ENCODE measurements at places on chromosomes 12 and 14.
A peak's percentile ranks its signal among the peaks of the same experiment; 100 is the strongest.

GRCh38 chr12:80044694-80045046 lies 54.7 kb upstream of the OTOGL start:
- no peak for DNase-seq

- no peak for DNase-seq
Observed at GRCh38 chr12:57261428-57261865, 10.5 kb upstream of the STAC3 start.

GRCh38 chr14:69428289-69428998 lies 30.0 kb downstream of the SLC39A9 start:
- DNase-seq, result no peak

DNA sequence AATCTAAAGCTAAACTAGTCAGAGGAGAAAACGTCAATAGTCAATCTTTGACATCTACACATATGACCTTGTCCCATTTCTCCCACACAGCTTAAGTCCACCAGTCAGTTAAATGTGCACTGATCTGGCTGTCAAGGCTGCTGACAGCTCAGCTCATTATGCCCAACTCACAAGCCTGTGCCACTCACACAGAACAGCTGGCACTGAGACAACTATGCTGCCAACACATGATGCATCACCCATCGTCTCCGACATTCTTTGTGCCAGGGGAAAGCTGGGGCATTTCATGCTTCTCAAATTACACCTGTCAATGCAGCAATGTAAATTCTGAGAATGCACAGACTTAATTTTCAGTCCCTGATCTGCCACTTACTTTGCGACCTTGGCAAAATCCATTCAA lies 25.3 kb downstream of the GNS start:
- DNase-seq, result no peak

GRCh38 chr12:14367040-14367661 lies 1.7 kb downstream of the ATF7IP start:
- no peak for DNase-seq

GRCh38 chr14:59543873-59544272 lies 32.7 kb downstream of the CCDC175 start:
- DNase-seq, result peak; percentile 22

DNA sequence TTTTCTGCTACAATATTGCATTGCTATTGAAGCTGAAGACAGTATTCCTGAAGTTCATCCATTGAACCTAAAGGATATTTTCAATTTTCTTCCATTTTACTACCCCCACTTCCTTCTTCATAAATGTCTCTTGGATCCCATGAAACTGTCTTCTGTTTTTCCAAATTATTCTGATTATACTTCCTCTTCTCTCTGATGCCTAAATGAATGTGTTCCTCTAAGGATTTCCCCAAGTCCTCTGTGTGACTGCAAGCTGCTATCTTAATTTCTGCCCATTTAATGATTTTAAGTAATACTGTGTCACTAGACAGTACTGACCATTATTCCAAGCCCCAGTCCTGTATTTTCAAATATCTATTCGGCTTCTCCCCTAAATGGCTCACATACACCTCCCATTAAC lies 102.9 kb downstream of the TAOK3 start:
- no peak for DNase-seq

- DNase-seq, result no peak
Observed at GRCh38 chr12:108367436-108367835, 28.3 kb upstream of the CMKLR1 start.

GRCh38 chr12:75259143-75259542 lies 49.5 kb upstream of the KCNC2 start:
- no peak for DNase-seq

DNA sequence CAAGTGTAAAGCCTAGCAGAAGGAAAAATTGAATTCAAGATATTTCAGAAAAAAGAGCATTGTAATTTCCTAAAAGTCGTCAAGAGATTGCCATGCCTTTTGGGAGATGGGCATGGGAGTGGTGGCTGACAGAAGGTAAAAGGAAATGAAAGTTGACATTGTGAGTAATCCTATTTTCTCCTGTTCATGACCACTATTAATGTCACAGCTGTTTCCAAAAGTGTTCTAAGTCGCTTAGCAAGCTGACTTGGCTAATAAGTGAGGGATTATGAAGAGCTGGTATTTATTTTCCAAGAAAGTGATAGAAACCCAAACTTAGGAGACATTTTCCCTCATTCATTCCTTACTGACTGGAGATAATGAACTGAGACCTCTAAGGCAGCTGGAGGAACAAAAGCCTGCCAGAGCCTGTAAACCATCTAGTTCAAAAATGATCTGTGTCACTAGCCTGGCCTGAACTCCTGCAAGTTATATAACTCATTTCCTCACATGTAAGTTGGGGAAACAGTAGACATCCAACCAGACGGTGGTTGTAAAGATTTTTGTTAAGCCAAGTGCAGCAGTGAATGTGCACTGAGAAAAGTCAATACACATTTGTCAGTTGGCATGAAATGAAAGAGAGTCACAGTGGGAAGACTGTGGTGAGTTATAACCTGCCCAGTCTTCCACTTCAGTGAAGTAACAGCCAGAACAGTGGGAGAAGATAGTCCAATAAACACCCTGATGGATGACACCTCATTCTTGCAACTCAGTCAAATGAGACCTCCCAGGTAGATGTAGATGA lies 75.8 kb downstream of the DIO2 start:
- no peak for DNase-seq

DNA sequence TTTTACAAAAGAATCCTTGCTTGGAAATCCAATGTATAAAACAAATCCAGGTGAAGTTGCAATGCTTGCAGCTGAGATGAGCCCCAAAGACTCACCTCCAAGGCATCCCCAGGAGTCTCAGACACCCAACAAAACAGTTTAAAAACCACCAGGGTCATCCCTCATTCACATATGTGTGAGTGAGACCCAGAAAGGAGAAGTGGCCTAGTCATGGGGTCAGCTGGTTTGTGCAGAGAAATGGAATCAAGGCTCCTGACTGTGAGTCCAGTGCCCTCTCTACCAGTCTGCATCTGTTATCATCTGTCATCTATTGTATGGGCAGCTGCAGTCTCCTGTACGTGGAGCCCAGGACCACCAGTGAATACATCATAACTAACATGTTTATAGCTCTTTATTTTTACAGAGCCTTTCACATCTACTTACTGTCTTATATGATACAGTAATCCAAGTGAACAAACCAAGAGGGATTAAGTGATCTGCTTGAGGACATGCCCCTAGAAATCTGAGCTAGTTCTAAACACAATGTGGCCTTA lies 27.1 kb downstream of the PLEKHG7 start:
- no peak for DNase-seq

DNA sequence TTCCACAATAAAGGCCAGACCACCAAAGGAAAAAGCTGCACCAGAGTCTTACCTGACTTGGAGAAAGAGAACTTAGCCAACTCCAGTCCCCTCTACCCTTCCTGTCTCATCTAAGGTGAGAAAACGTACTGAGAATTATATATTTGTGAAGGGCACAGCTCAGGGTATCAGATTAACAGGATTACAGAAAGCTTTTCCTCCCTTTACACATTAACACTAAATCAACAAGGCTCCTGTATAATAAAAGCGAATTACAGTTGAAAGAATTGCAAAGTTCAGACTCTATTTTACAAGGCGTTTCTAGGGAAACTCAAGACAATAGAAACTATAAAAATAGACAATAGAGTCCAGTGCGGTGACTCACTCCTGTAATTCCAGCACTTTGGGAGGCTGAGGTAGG lies 82.7 kb upstream of the RPL10L start:
- no peak for DNase-seq

DNA sequence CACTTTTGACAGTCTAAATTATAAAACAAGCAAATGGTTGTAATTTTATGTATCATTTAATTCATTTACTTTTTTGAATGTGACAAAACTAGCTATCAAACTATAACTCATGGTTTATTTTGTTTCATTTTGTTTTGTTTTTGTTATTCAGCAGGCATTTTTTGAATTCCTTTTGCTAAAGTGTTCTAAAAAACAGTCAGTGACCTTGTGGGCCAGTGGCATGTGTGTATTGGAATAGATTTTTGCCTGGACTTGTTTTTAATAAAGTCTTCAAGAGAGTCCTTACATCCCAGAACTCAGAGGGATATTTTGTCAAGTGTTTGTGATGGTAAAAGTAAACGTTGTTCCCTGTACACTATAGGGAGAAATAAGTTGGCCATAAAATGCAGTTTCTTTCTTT lies 369.7 kb upstream of the SYT1 start:
- DNase-seq, result no peak

DNA sequence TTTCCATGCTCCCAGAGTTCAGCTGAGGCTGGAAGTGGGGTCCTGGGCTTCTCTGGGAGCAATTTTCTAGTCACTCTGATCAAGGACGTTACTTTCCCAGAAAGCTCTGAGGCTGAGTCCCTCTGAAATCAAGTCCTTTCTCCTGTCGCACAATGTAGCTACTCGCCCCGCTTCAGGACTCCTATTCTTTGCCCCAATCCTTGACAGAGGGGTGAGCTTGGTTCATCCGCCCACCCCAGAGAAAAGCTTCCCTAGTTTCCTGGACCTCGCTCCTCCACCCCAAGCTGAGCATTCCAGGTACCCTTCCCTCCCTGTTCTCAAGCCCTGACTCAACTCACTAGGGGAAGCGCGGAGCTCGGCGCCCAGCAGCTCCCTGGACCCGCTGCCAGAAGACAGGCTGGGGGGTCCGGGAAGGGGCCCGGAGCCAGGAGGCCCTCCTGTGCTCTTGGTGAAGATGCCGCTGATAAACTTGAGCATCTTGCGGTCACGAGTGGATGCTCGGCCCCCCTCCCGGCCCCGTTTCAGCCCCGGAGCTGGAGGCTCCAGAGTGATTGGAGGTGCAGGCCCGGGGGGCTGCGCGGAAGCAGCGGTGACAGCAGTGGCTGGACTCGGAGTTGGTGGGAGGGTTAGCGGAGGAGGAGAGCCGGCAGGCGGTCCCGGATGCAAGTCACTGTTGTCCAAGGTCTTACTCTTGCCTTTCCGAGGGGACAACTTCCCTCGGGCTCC lies 1.6 kb downstream of the AGAP2 start:
- DNase-seq, result no peak

DNA sequence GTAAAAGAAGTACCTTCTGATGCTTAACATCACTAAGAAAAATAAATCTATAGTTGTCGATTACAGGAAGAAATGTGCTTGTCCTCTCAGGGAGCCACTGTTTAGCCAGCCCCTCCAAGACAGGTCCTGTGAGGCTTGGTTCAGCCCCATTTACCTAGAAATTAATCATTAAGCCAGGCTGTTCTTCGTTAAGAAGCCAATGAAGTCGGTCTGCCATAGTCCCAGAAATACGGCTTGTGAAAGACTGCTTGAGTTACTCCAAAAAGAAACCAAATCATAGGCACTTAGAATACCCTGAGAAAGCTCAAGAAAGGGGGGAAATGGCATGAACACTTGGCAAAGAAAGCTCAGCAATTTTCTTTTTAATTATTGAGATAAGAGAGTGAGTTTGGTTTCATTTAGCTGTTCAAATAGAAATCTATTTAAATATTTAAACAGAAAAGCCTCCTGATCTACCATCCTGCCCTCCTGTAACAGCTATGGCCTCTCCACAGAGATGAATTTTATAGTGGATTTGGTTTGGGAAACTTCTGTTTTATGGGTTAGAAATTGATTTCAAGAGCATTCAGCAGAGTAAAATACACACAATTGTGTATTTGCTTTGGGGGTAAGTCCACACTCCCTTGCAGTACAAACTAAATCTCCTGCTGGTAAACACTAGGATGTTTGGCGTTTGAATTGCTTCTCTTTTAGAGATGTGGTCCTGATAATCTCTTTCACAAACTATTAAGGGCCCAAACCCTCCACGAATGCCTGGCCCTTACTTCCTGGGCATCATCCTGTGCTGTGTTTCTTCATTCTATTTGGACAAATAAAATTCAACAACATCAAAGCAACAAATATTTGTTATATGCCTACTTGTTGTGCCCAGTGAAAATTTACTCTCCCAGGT lies 234.4 kb downstream of the SEC23A start:
- no peak for DNase-seq

- no peak for DNase-seq
Observed at GRCh38 chr12:30828686-30829085, 73.9 kb upstream of the CAPRIN2 start.

DNA sequence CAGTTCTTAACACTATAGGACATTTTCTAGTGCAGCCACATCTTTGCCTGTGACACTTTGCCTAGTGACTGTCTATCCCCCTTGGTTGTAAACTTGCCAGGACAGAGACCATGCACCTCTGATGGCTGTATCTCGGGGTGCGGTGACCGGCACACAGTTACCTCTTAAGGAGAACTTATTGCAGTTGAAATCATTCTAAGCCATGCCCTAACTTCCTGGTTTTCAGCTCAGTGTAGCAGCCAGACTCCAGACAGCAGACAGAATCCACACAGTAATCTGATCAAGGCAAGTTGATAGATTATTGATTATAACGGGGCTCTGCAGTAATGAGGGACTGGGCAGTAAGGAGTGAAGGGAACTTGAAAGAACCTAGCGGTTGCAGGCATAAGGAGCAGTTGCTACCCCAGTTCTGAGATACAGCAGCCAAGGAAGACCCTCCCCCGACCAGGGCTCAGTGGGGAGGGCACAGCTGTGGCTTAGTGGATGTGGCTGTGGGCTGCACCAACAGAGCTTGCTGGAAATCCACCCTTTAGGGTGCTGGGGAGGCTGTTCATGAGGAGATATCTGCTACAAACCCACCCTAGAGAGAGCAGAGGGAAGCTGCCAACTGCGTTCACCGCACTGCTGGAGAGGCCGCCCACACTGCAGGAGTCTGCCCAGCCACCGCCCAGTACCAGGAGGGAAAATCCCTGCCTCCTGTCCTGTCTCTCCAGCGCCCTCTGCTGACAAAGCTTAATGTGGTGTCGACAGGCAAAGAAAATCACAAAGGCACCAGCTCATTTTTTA lies 58.2 kb upstream of the BEGAIN start:
- peak; percentile 88 for DNase-seq

DNA sequence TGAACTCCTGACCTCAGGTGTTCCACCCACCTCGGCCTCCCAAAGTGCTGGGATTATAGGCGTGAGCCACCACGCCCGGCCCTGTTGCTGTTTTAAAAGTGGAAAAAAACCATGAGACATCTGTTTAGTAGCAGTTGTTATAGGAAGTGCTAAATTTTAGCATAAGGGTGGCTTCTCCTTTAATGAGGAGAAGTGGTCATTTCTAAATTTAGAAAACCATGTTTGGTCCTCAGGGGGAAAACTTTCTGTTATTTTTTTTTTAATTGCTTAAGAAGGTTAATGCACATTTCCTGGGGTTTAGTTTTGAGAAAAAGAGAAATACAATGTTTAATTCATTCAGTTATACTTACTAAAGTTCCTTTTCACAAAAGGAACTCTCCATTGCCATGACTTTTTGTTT lies 102.1 kb downstream of the MYRFL start:
- no peak for DNase-seq

GRCh38 chr12:131793243-131794022 lies 34.8 kb upstream of the MMP17 start:
- no peak for DNase-seq

- no peak for DNase-seq
Observed at GRCh38 chr12:50699940-50700339, 64.0 kb upstream of the ATF1 start.

GRCh38 chr14:38512236-38512635 lies 256.3 kb upstream of the CLEC14A start:
- DNase-seq, result no peak

DNA sequence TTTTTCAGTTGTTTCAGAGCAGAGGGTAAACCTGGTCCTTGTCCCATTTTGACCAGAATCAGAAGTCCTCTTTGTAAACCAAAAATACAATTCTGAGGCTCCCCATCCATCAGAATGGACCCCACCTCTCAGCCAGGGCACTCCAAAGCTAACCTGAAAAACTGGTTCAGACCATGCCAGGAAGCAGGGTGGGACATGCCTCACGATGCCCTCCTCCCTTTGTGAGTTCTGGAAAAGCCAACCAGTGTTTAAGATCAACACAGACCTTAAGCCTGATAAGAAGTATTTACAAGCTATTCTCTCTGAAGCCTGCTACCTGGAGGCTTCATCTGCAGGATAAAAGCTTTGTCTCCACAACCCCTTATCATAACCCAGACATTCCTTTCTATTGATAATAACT lies 35.4 kb downstream of the TNFAIP2 start:
- DNase-seq, result no peak
